ENCODE measurements at places on chromosomes 7 and 10.

GRCh38 chr10:109765838-109766237, 157.5 kb downstream of the XPNPEP1 start:
- no peak for DNase-seq

GRCh38 chr7:42186151-42186550, 50.9 kb downstream of the GLI3 start:
- DNase-seq: no peak

DNA sequence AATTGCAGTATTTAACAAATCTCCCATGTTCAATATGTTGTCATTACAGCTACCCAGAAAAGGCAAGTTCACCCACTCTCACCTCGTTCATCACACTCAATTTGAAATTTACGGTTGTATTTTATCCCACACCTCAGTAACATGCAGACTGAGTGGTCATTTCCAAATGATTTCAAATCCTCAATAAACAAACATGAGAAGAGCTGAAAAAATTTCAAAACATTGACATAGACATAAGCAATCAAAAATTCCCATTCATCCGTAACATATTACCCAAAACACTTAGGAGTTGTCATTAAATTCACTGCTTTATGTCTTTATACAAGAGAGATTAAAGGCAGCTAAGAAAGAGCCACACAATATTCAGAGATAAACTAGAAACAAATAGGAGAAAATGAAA, 61.7 kb upstream of the NEBL start:
- no peak for DNase-seq

GRCh38 chr10:130018265-130018664, 54.2 kb upstream of the EBF3 start:
- DNase-seq: peak; percentile 9

DNA sequence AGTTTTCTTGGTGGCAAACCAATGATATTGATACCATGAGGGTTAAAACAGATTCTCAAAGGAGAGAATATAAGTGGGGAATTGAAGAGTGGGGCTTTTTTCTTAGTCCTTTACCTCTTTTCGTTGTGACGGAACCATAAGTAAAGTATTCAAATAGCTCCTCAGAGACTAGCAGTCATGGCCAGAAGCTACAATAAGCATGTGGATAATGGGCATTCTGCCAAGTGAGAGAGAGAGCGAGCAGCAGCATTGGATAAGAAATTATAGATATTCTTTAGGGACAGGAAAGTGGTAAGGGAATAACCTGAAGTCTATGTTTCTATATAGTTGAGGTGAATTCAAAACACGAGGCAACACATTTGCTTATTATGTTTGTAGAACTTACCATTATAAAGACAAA, 235.1 kb downstream of the SEMA3E start:
- DNase-seq: no peak

Data from stimulated activated CD4-positive, alpha-beta T cell treated with anti-CD3 and anti-CD28 coated beads, Interleukin-2, amount 100 ng/mL, for 24 hours (primary cell).